ENCODE measurements at places on chromosomes 6 and 20.
A peak's percentile ranks its signal among the peaks of the same experiment; 100 is the strongest.

- no peak for DNase-seq
Measured at GRCh38 chr6:63496361-63496804, 75.9 kb upstream of the LOC128125822 start.

DNA sequence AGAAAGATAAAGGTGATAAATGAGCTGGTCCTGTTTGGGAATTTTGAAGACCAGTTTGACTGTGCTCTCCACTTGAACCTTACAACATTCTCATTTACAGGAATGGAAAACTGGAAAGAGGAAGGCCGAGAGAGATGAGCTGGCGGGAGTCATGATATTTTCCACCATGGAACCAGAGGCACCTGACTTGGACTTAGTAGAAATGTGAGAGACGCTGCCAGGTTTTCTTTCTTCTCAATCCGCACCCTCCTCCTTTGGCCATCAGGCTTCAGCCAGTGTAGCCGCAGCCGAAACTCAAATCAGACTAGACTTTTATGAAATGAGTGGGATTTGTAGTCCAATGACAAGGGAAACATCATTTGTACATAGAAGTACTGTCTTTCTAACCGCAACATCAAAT is 54.7 kb upstream of the SYNJ2 start:
- DNase-seq = no peak

- DNase-seq = no peak
Measured at GRCh38 chr6:76697585-76697984, 625.1 kb upstream of the IMPG1 start.

- no peak for DNase-seq
Measured at GRCh38 chr6:24419526-24419925, 16.8 kb downstream of the MRS2 start.

- DNase-seq = no peak
Measured at GRCh38 chr6:116512111-116512559, 696 bp downstream of the CALHM5 start.

DNA sequence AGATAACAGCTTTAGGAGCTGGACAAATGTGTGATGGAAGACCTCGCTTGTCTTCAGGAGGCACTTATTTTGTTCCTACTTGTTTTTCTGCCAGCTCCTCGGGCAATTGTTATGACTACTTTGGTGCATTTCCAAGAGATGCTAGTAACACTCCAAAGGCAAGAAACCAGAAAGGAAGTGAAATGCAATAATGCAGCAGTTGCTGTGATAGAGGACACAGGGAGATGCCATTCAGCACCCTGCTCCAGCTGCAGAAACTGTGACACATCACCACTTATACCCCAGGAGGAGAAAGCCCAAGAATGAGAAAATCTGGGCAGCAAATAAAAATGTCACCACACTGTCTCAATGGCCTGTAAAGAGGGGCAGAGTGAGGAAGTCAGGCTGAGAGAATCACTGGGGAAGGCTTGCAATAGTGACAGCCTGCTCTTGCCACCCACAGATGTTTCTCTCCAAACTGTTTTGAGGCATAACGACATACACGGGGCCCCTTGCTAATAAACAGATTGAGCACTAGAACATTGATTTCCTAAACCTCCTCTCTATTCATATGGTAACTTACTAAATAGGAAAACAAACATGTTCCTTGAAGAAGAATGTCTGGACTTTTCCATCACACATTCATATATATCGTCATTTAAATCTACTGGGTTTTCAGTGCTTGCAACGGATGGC is 231.0 kb upstream of the PRND start:
- no peak for DNase-seq

DNA sequence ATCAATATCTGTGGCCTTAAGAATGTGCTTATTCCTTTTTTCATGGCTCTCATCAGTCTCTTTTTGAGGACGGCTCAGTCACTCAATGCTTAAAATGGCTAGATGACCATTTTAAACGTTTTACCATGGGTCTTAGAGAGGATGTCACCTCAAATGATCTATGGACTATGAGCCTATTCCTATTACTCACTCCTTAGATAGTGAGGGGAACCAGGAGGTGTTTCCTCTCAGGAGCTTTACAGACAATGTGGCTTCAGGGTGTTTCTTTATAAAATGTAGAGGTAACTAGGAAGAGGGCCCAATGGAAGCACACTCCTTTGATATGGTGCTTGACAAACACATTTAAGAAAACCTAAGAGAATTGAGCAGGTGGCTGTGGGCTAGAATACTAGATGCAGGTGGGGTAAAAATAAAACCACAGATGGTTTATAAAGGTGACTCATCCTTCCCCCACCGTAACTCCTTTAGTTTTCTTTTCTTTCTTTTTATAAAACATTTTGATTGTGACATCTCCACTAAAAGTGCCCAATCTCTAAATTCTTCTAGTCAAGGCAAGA is 1.5 kb upstream of the TMEM200A start:
- no peak for DNase-seq

DNA sequence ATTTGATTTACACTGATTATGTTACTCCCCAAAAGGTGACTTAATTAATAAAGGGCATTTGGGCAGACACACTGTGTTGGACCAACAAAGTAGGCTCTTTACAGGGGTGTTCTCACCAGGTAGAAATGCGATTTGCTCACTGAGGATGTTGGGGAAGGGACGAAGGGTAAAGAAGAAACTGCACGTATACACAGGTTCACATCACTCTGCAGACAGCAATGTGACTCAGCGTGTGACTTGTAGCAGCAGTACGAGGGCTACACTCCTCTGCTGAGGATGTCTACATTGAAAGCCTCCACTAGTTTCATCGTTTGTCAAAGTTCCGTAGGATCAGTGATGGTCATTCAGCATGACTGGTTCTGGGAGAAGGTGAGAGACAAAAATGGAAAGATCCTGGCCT is 52.7 kb upstream of the TMEM181 start:
- DNase-seq = no peak

- DNase-seq = peak; percentile 1
Measured at GRCh38 chr20:3406481-3407039, 909 bp downstream of the DNAAF9 start.

- DNase-seq = no peak
Measured at GRCh38 chr6:135397172-135397952, 100.2 kb downstream of the AHI1 start.

DNA sequence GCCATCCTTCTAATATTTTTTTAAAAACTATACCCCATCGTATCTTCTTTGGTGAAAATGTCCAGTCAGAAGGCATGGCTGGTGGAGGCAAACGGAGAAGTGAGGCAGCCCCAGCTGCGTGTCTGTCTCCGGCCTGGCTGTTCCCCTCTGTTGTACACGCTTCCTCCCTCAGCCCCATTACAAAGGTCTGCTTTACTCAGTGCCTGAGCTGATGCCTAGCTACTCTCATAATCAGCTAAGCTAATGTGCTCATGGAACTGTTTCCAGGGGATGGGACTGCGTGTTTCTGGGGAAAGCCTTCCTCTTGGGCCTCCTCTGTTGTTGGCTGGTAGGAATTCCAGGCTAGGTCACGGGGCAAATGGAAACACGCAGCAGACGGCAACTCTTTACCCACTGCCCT is 67.3 kb downstream of the PPP1R3G start:
- no peak for DNase-seq

- no peak for DNase-seq
Measured at GRCh38 chr6:138406443-138406842, 2.4 kb downstream of the HEBP2 start.

GRCh38 chr6:141152951-141153350 is 979.8 kb upstream of the GJE1 start:
- DNase-seq = no peak

DNA sequence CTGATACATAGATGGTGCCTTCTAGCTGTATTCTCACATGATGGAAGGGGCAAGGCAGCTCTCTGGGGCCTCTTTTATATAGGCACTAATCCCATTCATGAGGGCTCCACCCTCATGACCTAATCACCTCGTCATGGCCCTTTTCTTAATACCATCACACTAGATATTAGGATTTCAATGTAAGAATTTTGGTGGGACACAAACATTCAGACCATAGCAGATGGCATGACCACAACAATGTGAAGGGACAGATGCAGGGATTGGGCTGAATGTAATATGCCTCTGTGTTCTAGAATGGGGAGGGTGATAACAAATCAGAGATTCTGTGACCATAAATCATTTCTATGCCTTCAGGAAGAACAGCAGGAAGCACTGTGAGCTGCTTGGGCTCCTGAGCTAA is 145.8 kb downstream of the LCA5 start:
- DNase-seq = no peak

GRCh38 chr20:22414305-22414742 is 170.0 kb downstream of the FOXA2 start:
- DNase-seq = no peak

DNA sequence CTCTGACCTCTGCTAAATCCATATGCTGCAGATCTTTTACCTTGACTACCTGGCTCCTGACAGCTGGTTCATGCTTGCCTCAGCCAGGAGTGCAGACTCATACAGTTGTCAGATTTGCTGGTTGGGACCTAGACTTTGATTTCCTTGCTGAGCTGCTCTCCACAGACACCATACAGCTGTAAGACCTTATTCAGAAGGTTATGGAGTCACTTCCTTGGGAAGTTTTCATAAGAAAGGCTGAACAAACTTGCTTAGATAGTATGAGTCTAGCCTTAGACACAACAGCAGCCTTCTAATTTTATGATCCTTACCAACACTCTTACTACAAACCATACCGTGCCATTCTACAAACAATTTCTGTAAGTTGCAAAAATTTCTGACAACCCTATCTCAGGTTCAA is 102.9 kb downstream of the EDN1 start:
- DNase-seq = no peak

- DNase-seq = no peak
Measured at GRCh38 chr20:5596401-5597193, 153.6 kb upstream of the SHLD1 start.

- DNase-seq = no peak
Measured at GRCh38 chr6:159904497-159904911, 13.7 kb downstream of the MAS1 start.

DNA sequence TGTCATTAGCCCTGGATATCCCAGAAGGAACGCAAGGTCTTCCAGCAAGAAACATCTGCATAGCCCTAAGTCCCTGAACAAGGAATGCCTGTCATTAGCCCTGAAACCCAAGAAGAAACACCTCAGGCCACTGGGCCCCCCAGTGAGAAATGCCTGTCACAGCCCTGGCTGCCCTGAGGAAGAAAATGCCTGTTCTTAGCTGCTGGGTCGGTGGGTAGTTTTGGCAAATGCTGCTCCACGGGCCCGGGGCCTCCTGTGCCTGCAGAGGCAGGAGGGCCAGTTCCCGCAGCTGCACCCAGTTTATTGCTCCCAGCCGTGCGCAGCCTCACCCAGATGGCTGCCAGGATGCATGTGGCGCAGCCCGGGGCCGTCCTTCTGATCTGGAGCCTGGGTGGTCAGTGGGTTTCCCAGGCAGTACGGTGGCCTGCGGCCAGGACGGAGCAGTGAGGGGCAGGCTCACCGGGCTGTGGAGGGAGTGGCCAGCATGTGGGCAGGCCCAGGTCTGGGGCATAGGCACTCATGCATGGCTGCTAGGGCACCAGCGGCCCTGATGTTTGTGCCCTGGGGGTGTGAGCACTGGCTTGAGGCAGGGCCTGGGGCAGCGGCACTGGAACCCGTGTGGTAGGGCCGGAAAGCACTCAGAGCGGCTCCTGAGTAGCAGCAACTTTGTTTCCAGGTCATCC is 219.0 kb downstream of the ERMARD start:
- no peak for DNase-seq

DNA sequence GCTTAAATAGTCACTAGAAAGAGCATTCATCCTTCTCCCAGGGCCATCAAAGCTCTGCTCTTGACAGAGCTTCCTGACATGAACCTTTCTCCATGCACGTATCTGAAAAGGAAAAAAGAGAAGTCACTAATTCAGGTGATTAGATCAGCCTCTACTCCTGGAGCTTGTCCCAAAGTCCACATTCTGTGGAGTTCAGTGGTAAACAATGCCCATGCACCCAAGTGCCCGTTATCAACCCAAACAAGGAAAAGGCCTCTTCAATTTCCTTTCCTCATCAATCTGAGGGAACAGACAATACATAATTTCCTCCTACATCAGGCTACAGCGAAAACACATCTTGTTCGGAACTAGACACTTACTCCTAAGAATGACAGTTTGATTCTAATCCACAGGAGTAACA is 129.2 kb upstream of the PCSK2 start:
- no peak for DNase-seq

DNA sequence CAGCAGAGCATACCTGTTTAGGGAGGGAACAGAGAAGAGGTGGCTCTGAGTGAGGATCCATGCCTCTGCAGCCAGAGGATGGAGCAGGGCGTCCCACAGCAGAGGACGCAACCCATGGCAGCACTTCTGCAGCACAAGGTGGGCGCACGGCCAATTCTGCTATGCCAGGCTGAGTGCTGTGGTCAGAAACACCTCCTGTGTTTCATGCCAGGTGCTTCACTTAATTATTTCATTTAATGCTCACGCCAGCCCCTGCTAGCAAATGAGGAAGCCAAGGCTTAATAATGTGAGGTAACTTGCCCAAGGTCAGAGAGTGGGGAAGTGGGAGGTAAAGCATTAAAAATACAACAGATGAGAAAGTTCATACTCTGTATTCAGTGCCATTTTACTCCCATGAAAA is 68.5 kb upstream of the PTGIS start:
- DNase-seq = no peak

DNA sequence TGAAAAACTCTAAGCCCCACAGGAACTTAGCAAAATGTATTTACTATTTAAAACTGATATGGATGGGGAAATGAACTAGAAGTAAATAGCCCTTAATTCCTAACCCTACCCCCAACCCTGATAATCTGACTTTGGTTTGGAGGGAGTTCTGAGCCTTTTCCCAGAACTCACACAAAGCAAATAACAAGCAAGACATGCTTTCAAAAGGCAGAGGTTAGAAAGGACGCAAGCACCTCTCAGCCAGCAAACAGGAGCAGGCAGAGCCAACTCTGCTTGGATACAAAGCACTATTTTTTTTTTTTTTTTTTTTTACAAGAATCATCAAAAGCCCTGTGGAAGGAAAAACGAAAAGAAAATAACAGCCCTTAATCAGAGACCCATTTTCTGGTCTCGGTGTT is 58.7 kb downstream of the SLC22A23 start:
- no peak for DNase-seq

- DNase-seq = no peak
Measured at GRCh38 chr20:34559311-34560140, 1.0 kb downstream of the MAP1LC3A start.

- DNase-seq = no peak
Measured at GRCh38 chr6:40977695-40978094, 61.3 kb downstream of the UNC5CL start.

- no peak for DNase-seq
Measured at GRCh38 chr6:106468935-106469334, 108.4 kb downstream of the CRYBG1 start.

GRCh38 chr20:57458400-57459160 is 66.4 kb downstream of the CTCFL start:
- peak; percentile 27 for DNase-seq

DNA sequence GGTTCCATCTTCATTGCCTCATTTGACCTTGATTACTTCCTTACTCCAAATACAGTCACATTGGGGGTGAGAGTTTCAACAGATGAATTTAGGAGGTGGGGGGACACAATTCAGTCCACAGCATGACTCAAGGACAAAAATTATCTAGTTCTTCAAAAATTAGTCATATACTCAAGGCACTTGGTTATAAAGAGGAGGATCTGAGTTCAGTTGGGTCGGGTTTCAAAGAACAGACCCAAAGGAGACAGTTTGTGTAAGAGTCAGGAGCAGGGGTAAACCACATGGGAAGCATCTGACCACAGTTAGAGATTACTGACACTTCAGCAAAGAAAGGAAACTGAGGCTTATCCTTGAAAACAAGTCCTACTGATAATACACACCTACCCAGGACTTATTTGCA is 138.0 kb downstream of the TBC1D7 start:
- DNase-seq = no peak

GRCh38 chr6:52335576-52335975 is 26.4 kb upstream of the PAQR8 start:
- no peak for DNase-seq

GRCh38 chr20:40397467-40397866 is 291.6 kb downstream of the MAFB start:
- no peak for DNase-seq
